ENCODE measurements at places on chromosomes 3 and 15. TPM values are rescaled to one million over a fixed set of nuclear protein-coding genes. Genes with fewer than 3 reads are reported as not detected.

GRCh38 chr15:61315471-61315870 lies 86.4 kb upstream of the RORA start:
- DNase-seq, result no peak

DNA sequence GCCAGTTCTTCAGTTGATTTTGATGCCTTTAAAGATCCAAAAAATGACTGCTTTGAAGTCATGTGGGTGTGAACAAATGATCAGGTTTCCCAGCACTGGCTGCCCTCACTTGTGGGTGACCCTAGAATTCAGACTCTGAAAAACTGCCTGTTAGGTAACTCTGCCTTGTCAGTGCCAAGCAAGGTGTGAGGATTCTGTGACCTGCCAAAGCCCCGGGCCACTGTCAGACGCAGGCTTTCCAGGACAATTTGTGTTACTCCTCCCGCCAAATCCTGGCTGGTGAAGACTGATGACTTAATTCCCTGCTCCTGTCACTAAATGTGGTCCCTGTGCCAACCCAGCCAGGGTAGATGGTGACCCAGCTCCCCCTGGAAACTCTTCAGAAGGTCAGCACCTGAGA lies 99.2 kb upstream of the PSMD6 start:
- peak; percentile 69 for DNase-seq

GRCh38 chr3:184368116-184368515 lies 6.6 kb downstream of the POLR2H start:
- no peak for DNase-seq

Gene CCDC39
- not detected for total RNA-seq

Gene NR1I2
- total RNA-seq, result 0.29 TPM

GRCh38 chr15:78208887-78209645 lies 25.3 kb downstream of the ACSBG1 start:
- peak; percentile 27 for DNase-seq

All from breast epithelium (tissue), 4 donors.